ENCODE measurements at places on chromosomes 2 and 18.
A peak's percentile ranks its signal among the peaks of the same experiment; 100 is the strongest.

DNA sequence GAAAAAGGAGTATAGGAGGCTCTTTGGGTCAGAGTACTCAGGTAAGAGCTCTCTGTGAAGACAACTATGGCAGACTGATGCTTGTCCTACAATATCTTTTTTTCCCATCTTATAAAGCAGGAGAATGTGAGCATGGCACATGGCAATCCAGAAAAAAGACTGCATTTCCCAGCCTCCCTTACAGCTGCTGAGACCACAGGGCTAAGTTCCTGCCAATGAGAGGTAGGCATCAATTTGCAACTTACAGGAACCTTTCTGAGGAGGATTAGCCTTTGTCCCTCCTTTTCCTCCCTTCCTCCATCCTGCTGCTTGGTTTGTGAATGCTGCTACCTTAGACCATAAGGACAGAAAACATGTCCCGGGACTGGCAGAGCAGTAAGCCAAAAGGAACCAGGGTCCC, 37.8 kb upstream of the ST8SIA5 start:
- no peak for DNase-seq

DNA sequence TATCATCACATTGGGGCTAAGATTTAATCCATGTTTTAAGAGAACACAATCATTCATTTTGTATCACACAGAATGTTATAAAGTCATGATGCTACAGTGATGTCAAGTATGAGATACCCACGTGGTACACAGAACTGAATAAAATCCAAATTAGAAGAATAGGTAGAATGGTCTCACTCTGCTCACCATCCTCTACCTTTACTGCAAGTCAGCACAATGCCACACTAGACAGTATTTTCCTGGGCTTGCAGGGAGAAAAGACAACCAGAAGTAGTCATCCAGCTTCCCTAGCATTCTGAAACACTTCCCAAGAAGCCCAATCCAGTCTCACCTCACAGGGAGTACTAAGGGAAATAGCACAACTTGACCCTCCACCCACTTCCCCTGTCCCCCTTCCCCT, 856.2 kb upstream of the NRXN1 start:
- no peak for DNase-seq

- DNase-seq: no peak
Measured at GRCh38 chr2:157053876-157054275, 203.6 kb upstream of the GALNT5 start.

GRCh38 chr2:159968279-159968900, 94.0 kb downstream of the PLA2R1 start:
- DNase-seq: peak; percentile 10

GRCh38 chr2:164976301-164976700, 21.0 kb upstream of the SLC38A11 start:
- no peak for DNase-seq

DNA sequence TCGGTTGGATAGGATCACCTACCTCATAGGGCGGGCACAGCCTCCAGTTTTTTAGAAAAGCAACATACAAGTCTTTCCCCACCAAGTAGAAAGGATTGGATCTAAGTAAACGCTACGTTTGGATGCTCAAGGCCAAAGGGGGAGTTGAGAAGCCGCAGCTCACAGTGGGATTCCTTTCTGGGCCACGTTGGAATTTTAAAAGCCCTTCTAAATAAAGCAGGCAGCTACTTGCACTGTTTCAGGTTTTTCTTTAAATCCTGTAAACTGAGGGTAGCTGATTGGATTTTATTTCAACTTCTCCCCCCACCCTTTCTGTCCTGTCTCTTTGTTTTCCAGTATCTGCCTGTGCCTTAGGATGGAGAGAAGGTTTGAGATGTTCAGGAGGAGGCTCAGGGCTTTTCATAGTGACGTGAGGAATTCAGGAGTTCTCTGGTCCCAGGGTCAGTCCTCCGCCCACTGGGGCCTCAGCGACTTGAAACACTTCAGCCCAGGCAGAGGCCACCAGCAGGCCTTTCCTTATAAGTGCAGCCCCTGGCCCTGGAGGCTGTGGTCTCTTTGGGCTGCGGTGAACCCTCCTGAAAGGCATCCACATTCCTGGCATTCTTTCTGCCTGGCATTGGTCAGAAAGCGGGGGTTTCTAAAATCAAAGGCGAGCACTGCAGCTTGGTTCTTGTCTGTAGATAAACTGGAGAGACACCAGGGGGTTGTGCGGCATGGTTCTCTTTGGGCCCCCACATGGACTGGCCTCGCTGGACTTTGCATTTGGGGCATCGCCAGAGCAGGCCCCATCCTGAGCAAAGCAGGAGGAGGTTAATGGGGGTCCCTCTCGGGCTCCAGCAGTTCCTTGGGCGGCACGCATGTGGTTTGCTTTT, 44.5 kb downstream of the SH3BP4 start:
- no peak for DNase-seq

- no peak for DNase-seq
Measured at GRCh38 chr2:58794103-58794502, 553.0 kb upstream of the FANCL start.

- DNase-seq: no peak
Measured at GRCh38 chr18:41938445-41938844, 16.6 kb upstream of the PIK3C3 start.

DNA sequence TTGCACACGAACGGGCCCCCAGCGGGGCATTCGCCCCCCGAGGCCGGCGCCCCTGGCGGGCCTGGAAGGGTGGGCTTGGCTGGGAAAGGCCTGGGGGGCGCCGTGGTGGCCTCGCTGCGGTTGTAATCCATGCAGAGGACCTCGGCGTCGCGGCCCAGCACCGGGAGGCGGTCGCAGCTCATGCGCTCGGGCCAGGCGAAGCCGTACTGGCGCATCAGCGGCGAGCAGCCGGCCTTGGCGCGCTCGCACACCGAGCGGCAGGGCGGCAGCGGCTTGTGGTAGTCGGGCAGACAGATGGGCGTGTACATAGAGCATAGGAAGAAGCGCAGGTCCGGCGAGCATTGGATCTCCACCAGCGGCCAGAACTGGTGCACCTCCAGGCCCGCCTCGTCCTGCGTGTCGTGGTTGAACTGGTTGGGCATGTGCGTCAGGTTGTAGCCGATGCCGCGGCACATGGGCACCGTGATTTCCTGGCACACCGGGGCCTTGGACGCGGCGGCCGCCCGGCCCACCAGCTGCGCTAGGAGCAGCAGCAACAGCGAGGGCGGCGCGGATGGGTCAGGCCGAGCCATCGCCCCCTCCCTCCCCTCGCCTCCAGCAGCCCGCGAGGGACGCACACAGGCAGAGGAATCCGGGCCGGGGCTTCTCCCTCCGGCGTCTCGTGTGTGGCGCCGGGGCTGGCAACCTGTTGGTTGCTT, 1.4 kb downstream of the FZD5 start:
- DNase-seq: peak; percentile 39

- no peak for DNase-seq
Measured at GRCh38 chr2:62266433-62267038, 70.6 kb downstream of the B3GNT2 start.

DNA sequence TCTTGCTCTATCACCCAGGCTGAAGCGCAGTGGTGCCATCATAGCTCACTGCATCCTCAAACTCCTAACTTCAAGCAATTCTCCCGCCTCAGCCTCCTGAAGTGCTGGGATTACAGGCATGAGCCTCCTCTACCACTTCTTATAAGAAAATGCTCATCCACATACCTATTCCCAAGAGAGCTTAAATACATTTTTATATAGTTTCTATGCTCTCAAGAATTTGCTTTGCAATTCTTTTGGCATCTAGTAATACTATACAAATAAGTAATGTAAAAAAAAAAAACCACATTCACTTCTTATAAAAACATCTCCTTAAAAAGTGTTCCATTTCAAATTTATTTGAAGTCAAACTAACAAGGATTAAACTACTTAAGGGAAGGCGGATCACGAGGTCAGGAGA, 197.3 kb downstream of the DNAH7 start:
- DNase-seq: no peak

DNA sequence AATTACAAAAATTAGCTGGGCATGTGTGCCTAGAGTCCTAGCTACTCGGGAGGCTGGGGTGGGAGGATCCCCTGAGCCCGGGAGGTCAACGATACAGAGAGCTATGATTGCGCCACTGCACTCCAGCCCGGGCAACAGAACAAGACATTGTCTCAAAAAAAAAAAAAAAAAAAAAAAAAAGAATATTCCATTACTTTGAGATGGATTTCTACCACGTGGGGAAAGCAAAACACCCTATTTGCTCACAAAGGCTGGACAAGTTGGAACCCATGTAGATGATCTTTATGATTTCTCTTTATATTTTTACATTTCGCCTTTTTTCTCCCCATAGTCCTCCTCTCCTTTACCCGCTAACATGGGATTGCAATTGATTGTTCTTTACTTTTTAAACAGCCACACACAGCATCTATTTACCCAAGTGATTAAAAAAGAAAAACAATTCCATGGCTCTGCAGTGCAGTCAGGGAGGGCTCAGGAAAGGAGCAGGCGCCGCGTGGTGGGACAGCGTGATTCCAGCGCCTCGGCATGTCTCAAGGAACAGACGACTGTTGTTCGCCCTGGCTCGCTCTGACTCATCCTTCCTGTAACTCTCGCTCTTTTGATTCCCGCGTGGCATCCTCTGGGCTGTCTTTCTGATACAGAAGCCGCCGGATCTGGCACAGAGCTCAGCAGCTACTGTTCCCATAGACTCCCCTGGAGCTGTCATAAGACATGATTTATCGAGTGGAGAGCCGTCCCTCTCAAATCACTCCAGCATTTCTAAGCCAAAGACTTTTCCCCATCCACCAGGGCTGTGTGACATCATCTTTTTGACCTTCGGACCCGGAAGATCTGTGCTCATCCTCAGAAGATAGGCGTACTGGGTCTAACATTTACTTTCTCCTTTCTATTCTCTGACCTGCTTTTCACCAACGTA, 230.4 kb upstream of the AGAP1 start:
- no peak for DNase-seq

- DNase-seq: no peak
Measured at GRCh38 chr2:219442256-219443015, 7.8 kb downstream of the SPEG start.

DNA sequence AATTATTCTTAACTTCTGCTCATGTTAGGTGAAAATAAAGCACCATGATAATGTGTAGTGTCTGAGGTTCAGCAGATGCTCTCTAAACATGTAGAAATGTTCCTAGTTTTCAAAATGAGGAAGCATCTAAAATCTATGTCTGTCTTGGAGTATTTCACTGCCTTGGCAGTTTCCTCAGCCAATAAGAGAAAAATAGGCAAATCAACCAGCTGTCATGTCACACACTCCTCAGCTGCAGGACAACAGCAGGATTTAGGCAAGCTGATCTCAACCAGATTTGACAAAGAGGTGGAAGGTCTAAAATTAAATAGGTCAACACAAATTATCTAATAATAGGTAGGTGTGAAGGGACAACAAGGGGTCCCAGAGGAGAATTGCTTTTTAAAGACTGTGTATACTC, 164.1 kb upstream of the BOD1L2 start:
- no peak for DNase-seq

- DNase-seq: no peak
Measured at GRCh38 chr18:48713309-48713708, 174.5 kb downstream of the CTIF start.

DNA sequence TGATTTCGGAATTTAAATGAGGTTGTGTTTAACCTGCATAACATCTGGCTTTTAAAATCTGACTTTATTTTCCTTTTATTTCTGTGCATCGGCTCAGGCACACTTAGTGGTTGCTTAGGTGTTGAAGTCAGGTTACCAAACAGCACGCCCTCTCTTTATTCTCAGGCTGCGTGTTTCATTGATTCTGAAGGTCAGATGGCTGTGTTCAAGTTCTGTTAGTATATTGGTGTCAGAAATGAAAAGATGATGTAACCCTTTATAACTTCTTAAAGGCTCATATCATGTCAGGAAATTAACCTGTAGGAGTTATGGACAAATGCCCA, 246.5 kb downstream of the LDLRAD4 start:
- DNase-seq: no peak

DNA sequence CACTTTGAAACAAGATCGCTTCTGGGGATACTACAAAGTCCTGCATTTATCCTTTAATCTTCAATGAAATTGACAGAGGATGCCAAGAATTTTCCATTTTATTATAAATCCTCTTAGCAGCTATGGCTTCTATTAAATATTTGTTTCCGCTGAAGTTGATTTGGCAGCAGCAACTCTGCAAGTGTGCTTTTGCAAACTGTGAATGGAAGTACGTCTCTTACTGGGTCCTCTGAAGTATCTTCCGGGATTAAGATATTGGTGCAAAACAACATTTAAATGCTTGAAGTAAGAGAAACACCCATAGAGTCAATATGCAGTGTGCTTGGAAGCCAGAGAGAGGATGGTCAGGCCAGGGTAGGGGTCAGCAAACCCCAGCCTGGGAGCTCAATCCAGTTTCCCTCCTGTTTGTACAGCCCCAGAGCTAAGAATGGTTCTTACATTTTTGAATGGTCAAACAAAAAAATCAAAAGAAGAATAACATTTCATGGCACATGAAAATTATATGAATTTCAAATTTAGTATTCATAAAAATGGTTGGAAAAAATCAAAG, 13.6 kb downstream of the CCDC68 start:
- no peak for DNase-seq

- DNase-seq: no peak
Measured at GRCh38 chr2:237157780-237158102, 72.1 kb downstream of the COPS8 start.

DNA sequence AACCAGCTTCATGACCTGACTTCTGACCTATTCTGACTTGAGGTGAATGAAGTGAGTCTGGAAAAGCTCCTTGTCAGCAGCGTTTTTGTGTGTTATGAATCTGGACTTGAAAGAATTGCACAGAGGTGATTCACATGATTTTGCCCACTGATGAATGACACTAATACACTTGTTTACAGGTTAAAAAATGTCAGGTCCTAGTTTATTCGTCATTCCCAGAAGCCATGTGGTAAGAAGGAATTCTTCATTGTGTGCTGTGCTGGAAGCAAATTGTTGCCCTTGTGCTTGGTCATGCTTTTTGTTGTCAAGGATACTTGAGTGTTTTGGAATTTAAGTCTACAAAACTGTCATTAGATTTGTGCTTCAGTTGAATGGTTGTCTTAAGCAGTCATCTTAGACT, 15.5 kb downstream of the SEC11C start:
- DNase-seq: no peak

DNA sequence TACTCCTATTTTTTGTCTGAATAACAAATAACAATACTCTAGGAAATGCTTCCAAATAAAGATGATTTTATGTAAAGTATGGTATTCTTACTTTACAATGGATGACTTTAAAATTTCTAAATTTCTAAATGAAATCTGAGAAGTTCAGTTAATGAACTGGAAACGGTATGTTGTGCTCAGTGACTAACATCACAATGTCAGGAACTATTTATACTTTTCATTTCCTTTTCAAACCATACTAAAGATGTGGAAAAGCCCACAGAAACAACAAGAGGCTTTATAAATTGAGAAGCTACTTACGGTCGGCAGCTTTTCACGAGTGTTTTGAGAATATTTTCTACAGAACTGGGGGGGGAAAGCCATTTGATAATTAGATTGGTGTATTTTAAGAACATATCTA, 31.1 kb downstream of the PSME4 start:
- DNase-seq: no peak

DNA sequence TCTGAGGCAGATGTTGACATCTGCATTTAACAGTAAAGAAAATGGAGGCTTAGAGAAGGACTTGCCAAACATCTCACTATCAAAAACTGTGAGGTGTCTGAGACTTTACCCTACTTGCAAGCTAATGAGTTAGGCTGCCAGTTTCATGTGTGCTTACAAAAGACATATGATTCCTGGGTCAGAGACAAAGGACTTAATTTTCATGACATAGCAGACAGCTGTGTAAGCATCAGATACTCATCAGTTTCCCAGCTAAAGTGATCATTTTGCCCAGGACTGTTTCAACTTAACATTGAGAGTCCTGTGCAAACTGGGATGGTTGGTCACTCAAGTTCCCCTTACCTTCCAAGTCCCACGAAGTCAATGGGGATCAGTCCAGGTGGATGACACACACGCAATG, 18.9 kb upstream of the DAPL1 start:
- DNase-seq: no peak
